ENCODE measurements at places on chromosomes 2 and 18. TPM values are rescaled to one million over a fixed set of nuclear protein-coding genes. Genes with fewer than 3 reads are reported as not detected.

GRCh38 chr18:48915626-48916425 lies 34.9 kb downstream of the SMAD7 start:
- no peak for DNase-seq

The NIFK gene
- total RNA-seq = 89.7 TPM

- DNase-seq = no peak
These were observed 3.5 kb downstream of the ATP6V1B1 start for GRCh38 chr2:70939001-70939838.

The MAP3K19 gene
- total RNA-seq = not detected
